ENCODE measurements at places on chromosomes 5 and 9. TPM values are rescaled to one million over a fixed set of nuclear protein-coding genes. Genes with fewer than 3 reads are reported as not detected.

GABBR2 gene
- 0.24 TPM for total RNA-seq

CER1 gene
- not detected for total RNA-seq

SMIM33 gene
- not detected for total RNA-seq

UGT3A2 gene
- not detected for total RNA-seq

HTR4 gene
- not detected for total RNA-seq

CKMT2 gene
- total RNA-seq = 1.4 TPM

AQP7 gene
- total RNA-seq = 3.7 TPM

SGCD gene
- total RNA-seq = 6.0 TPM

COL23A1 gene
- 1.2 TPM for total RNA-seq

MEIKIN gene
- not detected for total RNA-seq

SPATA31D4 gene
- total RNA-seq = not detected

SEMA5A gene
- 29.3 TPM for total RNA-seq
